Amygdala (tissue), 56 donors: ENCODE measurements at places on chromosomes 7 and 10.

DNA sequence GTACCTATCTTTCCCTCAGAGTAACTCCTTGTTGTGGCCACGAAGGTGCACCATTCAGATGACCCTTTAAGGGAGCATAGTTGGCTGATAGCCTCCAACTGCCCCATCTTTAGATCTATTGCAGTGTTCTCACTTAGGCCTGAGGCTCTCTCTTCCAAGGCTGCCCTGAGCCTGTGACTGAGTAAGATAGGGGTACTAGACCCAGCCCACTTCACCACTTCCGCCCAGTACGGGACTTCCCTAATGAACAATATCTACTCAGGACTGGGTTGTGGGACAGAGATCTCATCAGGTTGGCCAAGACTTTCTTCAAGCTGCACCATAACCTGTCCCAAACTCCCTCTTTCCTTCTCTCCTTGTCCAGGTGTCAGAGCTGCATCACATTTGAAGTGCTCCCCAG is 5.7 kb upstream of the GNAI1 start:
- no peak for DNase-seq

- no peak for DNase-seq
Measured at GRCh38 chr7:112080978-112081377, 125.2 kb downstream of the DOCK4 start.

DNA sequence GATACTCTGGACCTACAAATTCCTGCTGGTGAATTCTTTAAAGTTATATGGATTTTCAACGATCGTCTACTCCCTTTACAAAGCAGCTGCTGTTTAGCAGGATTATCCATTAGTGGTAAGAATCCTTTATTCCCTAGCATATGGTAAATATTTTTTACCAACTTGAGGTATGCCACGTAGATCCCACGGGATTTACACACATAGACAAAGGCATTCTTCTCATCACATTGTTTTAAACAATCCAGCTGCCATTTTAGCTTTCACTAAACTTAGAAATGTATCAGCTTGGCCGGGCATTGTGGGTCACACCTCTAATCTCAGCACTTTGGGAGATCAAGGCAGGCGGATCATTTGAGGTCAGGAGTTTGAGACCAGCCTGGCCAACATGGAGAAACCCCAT is 148.0 kb upstream of the SH2B2 start:
- DNase-seq, result no peak

- no peak for DNase-seq
Measured at GRCh38 chr10:113132591-113133121, 182.6 kb downstream of the TCF7L2 start.

GRCh38 chr10:132961420-132961786 is 19.0 kb upstream of the CFAP46 start:
- no peak for DNase-seq

- DNase-seq, result no peak
Measured at GRCh38 chr7:125668321-125668993, 738.8 kb upstream of the POT1 start.

DNA sequence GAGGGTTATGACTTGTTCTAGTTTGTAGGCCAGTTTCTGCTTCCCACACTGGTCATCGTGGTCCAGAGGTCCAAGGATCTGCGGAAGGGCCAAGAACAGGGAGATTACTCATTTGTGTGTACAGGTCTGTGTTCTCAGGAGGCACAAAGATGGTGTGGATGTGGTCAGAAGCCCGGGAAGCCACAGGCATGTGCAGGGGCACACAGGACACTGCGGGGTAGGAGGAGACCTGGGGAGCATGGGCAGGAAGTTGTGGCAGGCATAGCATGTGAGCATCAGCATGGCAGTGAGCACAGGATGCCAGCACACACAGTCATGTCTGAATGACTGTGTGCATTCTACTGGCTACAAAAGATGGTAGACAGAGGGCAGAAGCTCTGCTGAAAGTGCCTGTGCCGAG is 445.8 kb downstream of the PLXNA4 start:
- no peak for DNase-seq

DNA sequence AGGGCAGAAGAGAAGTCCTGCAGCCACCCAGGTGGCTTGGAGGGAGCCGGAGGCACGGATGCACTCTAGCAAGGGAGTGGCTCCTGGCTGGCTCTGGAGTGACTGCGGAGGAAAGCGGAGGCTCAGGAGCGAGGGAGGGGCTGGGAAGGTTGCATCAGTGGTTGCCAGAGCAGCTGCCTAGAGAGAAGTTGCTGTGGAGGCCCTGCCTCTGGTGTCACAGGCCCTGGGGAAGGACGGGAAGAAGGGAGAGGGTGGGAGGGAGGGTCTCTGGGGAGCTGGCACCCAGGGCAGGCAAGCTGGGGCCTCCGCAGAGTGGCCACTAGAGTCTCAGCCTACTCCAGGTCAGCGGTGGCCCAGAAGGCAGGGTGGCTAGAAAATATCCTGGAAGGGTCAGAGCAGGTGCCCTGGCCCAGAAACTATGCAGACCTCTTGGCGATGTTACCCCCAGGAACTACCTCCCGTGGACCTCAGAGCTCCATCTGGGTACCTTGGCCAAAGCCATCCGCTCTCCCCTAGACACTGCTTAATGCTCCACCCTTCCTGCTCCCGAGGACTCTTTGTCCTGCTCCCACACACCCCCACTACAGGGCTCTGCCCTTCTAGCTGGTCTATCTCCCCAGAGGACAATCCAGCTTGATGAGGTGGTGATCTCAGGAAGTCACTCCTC is 164.3 kb downstream of the NRF1 start:
- DNase-seq, result no peak

DNA sequence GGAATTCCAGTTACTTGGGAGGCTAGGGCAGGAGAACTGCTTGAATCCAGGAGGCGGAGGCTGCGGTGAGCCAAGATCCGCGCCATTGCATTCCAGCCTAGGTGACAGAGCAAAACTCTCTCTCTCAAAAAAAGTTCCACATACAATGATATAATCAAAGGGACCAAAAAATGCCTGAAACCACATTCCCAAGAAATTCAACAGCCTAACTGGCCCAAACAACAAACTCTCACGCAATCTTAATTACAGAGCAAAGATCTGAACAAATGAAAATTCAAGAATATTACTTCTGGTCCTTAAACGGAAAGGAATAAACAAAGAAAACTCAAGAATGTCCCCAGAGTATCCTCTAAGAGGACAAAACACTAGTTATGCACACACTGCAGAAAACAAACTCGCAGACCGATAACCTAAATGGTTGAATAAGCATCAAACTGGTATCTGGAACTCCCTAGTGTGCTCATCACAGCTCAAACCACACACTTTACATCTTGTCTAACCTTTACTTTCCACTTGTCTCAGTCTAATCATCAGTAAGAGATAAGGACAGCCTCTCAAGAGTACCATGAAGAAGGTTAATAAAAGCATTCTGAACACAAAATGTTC is 3.7 kb downstream of the OGA start:
- DNase-seq, result no peak

DNA sequence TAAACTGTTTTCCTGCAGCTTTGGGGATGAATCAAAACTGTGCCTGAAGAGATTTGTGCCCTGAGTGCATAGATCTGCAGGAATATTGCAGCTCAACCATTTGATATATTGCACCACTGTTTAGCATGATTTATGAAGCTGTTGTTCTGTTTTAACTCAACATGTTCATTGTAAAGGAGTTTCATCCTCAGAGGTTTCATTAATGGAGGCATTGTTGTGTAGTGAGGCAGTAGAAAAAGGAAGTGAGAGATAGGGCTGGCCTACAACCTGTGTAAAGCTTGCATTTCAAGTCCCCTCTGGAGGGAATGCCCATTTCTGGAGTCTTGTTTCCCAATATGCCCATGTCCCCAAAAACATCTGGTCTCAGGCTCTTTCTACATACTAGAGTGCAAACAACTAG is 67.5 kb downstream of the DNAJC12 start:
- no peak for DNase-seq

DNA sequence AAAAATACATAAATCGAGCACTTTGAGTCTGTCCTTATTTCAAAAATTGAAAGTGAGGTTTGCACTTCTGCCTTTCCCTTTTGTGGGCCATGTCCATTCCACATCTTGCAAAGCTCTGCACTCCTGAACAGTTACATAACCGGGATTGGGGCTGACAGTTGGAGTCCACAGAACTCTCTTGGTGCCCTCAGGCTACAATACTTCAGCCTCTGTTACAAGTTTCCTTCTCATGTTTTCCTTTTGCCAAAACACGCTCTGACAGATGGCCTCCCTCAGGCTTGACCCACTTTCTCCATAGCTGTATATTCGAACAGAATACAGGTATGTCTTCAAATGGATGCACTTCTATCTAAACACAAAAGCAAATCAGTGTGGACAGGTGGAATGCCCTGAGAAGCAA is 335.9 kb downstream of the WDR37 start:
- no peak for DNase-seq

GRCh38 chr10:51911723-51912122 is 212.3 kb upstream of the CSTF2T start:
- no peak for DNase-seq

DNA sequence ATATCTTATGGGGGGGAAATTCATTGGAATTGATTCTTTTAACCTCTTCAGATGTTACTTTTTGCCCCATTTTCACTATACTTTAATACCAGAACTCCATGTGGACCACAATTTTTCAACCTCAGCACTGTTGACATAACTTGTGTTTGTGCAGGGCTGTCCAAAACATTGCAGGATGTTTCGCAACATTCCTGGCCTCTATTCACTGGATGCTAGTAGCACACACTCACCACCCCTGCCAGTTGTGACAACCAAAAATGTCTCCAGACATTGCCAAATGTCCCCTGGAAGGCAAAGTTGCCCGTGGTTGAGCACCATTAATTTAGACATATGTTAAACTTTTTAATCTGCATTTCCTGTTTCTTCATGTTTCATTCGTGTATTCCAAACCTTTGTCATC is 234.7 kb downstream of the GFRA1 start:
- DNase-seq, result no peak

GRCh38 chr7:127290116-127290655 is 37.4 kb upstream of the GRM8 start:
- no peak for DNase-seq
